ENCODE measurements at places on chromosomes 13 and 19.

DNA sequence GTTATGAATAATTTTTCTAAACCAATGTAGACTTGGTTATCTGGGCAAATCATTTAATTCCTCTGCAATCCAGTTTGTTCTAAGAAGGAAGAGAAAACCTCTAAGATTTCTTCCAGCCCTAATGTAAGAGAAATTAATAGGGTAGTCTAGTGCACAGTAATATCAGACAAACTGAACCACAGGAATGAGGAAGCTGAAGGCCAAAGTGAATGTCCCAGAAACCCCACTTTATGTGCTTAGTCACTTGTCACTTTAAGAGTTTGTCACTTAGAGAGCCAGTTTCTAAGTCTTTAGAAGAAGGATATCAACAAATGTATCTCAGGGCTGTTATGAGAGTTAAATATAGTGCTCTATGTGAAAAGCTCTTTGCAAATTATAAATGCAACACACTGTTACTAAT is 750.6 kb downstream of the DIAPH3 start:
- no peak for DNase-seq

GRCh38 chr13:33129094-33129832 is 113.0 kb downstream of the KL start:
- no peak for DNase-seq

- DNase-seq, result no peak
Measured at GRCh38 chr19:31980796-31981195, 364.6 kb upstream of the ZNF507 start.

DNA sequence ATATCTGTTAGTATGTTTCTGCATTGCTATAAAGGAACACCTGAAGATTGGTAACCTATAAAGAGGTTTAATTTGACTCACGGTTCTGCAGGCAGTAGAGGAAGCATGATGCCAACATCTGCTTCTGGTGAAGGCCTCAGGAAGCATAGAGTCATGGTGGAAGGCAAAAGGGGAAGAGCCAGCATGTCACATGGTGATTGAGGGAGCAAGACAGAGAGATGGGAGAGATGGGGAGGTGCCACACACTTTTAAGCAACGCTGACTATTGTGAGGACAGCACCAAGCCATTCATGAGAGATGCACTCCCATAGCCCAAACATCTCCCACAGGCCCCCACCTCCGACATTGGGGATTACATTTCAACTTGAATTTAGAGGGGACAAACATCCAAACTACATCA is 32.8 kb downstream of the COG6 start:
- DNase-seq, result no peak

- DNase-seq, result peak; percentile 71
Measured at GRCh38 chr19:33796164-33796875, at the start of gene KCTD15. Gene KCTD15, plus strand, starts transcription at chr19:33796870. Its CDS starts 3,585 bp downstream, at chr19:33800455.

GRCh38 chr13:101423872-101424271 is 7.6 kb upstream of the NALCN start:
- DNase-seq, result no peak

- DNase-seq, result no peak
Measured at GRCh38 chr13:74919914-74920313, 562.1 kb downstream of the TBC1D4 start.

DNA sequence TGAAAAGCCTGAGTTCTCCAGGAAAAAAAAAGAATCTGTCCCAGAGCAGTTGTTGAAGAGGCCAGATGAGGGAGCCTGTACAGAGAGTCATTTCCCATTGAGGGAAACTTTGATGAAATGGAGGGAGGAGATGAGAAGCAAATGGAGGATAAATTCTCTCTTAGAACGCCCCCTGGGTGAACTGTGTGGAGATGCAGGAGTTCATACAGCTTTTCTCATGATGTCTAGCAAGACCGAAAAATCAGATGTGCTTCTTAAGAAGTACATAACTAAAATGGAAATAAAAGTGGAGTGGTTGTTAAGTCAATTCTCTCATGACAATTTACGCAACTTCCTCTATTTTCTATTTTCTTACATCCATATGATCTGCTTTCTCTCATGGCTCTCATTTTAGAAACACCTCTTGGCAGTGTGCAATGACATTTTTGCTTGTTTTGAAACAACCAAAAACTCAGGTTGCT is 1263.1 kb downstream of the PCDH9 start:
- DNase-seq, result peak; percentile 44

- no peak for DNase-seq
Measured at GRCh38 chr19:46603195-46603637, 2.1 kb downstream of the CALM3 start.

DNA sequence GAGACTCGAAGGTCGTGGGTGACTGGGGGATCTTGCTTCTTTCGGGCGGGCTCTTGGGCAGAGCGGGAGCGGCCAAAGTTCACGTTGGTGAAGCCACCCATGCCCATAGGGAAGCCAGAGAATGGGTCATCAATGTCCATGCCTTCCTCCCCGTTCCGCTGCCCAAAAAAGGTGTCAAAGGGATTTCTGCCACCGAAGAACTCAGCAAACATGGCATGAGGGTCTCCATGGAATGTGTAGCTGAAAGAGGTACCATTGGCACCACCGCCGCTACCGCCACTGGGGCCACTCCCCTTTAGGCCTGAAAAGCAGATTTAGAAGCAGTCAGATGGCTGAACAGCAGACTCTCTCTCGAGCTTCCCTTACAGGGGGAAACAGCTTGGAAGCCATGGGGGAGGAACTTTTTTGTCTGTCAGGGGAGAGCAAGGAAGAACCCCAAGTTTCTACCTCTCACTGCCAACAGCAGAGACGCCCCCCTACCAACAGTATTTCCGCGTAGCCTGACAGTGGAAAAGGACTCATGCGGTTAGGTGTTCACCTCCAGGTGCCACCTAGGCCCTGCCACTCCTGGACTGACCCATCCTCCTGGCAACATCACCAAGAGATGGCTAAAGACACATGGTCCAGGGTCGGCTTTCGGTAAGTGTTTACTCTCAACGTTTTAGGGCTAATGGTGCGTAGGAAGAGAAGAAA is 1.3 kb downstream of the DNAJB1 start:
- DNase-seq, result no peak

- DNase-seq, result no peak
Measured at GRCh38 chr13:31927219-31927653, 104.3 kb upstream of the FRY start.
